NCI-H187 (cell line): ENCODE measurements at places on chromosomes 7 and 10.
A peak's percentile ranks its signal among the peaks of the same experiment; 100 is the strongest.

DNA sequence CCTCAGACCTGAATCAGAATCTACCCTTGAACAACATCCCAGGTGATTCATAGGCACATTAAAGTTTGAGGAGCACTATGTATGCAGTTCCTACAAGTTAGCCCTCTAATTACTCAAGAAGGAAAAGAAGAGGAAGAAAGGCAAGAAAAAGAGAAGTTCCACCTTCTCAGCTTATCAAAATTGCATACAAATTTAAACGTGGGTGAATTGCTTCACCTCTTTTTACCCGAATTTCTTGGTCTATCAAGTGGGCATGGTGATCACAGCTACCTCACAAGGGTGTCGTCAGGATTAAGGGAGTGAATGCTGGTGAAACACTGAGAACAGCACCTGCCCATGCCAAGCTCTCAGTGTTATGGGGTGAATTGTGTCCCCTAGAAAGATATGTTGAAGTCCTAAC lies 43.8 kb upstream of the PAPSS2 start:
- no peak for DNase-seq

DNA sequence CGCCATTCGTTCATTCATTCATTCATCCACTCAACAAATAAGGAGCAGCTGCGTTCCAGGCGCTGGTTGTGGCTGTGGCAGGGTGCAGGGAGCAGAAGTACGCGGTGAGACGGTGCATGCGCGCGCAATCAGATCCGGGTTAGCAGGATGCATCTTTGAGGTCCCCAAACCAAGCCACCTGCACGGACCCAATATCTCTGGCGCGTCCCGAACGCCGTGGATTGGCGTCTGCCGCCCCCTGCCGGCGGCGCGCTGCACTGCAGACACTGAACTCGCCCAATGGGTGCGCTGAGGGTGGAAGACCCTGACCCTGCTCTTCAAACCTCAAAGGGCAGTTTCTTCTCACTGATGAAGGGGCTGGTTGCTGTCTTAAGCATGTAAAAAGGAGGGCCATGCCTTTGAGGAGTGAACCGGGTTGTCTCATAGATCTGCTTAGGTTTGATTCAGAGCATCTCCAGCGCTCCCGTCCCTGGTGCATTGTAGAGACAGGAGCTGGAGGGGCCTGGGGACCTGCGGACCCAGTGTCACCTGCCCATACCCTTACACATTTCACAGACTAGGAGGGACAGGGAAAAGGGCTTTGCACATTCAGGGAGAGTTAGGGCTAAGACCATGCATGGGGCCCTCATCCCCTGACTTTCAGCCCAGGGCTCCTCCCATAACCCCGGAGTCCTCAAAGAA lies 102.5 kb downstream of the RAMP3 start:
- DNase-seq = peak; percentile 4

DNA sequence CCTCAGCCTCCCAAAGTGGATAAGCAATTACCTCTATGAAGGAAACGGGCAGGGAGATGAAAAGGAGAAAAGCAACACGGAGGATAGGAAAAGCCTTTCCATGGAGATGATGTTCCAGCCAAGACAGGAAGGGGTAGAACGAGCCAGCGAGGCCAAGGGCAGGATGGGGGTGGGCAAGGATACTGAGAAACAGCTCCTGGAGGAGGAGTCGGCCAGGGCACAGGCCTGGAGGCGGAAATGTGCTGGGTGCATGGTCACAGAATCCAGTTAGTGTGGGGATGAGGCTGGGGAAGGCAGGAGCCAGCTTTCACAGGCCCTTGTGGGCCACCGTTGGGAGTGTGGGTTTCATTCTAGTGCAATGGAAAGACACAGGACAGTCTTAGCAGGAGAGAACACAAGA lies 162.6 kb downstream of the JAZF1 start:
- no peak for DNase-seq

DNA sequence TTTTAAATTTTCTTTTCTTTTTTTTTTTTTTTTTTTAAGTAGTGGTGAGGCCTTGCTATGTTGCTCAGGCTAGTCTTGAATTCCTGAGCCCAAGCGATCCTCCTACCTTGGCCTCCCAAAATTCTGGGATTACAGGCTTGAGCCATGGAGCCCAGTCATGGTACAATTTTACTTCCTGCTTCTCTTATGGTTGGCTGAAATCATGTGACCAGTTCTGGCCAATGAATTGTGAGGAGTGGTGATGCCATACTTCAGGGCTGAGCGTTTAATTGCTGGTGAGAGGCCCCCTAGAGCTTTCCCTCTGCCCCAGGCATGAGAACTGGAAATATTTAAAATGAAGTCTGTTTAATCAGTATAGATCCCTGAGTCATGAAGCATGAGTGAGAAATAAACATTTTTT lies 22.2 kb upstream of the BAIAP2L1 start:
- no peak for DNase-seq

GRCh38 chr7:151238924-151239836 lies 6.9 kb downstream of the CHPF2 start:
- no peak for DNase-seq

GRCh38 chr10:4013651-4014121 lies 228.7 kb upstream of the KLF6 start:
- no peak for DNase-seq

- no peak for DNase-seq
Measured at GRCh38 chr7:147170341-147171012, 1053.9 kb downstream of the CNTNAP2 start.

DNA sequence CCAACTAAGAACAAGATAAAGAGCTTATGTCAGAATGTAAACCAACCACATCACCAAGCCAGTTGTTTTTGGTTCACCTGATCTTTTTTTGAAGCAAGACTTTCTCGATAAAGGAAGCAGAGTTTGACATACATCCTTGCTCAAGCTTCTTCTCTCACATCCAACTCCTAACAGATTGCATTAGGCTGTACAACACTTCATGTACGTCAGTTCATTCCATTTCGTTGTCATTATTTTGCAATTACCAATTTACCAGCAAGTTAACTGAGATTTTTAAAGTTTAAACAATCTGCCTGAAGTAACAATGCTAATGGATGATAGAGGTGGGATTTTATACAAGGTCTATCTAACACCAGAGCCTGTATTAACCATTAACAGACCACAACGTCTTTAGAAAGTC lies 41.0 kb downstream of the NRAP start:
- no peak for DNase-seq

DNA sequence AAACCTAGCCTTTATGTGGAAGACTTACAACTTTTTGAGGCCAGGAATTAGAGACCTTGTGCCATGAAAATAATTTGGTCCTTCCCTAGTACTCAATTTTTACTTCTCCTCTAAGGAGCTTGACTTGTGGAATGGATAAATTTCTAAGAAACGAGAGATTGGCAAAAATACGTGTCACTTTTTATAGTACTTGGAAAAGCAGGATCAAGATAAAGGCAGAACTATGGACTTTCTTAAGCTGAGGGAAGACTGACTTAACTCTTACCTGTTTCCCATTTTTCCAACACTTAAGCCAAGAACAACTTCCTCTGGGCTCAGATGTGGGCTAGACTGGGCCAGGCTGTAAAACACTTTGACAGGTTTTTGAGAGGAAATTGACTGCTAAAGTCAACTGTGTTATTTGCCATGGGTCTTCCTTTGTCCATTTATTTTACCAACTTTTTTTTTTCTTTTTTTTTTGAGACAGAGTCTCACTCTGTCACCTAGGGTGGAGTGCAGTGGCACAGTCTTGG lies 2.0 kb upstream of the WBP1L start:
- DNase-seq = no peak

- DNase-seq = no peak
Measured at GRCh38 chr7:116261904-116262303, 51.6 kb downstream of the TES start.
